ENCODE measurements at places on chromosomes 2 and 18.

- peak; percentile 54 for DNase-seq
Observed at GRCh38 chr2:8872821-8873432, 35.5 kb upstream of the KIDINS220 start.

DNA sequence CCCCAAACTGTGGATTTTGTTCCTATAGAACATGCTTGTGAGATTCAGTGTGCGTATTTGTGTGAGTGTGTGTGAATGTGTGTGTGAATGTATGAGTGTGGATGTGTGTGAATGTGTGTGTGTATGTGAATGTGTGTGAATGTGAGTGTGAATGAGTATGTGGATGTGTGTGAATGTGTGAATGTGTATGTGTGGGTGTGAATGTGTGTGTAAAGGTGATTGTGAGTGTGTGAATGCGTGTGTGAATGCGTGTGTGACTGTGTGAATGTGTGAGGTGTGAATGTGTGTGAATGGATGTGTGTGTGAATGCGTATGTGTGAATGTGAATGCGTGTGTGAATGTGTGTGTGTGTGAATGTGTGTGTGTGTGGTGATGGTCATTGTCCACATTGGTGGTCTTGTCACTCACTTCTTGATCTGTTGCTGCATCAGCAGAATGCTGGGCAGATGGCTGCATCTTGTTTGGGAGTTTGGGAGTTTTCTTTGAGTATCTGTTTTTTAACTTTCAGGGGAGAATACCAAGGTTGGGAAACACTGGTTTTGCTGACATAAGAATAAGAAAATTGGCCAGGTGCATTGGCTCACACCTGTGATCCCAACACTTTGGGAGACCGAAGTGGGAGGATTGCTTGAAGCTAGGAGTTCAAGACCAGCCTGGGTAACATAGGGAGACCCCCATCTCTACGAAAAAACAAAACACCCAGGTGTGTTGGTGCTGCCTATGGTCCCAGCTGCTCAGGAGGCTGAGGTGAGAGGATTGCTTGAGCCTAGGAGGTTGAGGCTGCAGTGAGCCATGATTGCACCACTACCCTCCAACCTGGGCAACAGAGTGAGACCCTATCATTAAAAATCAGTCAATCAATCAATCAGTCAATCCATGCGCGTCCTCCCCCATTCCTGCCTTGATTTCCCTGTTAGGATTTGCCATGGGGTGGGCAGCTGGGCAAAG lies 18.2 kb downstream of the AGAP1 start:
- no peak for DNase-seq

GRCh38 chr2:58435246-58435645 lies 194.1 kb upstream of the FANCL start:
- DNase-seq: no peak

- DNase-seq: no peak
Observed at GRCh38 chr2:65292461-65293011, 64.9 kb downstream of the ACTR2 start.

- DNase-seq: no peak
Observed at GRCh38 chr2:211822686-211823335, 715.8 kb downstream of the ERBB4 start.

DNA sequence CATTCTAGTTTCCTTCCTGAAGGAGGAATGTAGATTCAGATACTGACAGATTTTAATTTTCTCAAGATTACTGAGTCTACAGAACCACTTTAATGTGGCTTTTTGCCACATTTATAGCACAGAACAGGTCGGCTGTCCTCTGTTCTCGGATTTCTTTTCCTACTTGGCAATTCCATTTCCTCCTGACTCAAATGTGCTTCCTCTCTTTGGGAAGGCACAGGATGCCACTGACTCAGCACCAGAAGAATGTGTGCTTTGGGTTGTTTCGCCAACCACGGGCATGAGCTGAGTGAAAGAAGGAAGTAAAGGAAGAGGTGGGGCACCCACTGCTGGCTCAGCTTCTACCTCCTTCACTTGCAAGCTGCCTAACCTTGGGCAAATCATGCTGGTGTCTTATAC lies 970.6 kb upstream of the ACVR2A start:
- DNase-seq: no peak

- no peak for DNase-seq
Observed at GRCh38 chr2:118665784-118666529, 181.5 kb downstream of the EN1 start.

DNA sequence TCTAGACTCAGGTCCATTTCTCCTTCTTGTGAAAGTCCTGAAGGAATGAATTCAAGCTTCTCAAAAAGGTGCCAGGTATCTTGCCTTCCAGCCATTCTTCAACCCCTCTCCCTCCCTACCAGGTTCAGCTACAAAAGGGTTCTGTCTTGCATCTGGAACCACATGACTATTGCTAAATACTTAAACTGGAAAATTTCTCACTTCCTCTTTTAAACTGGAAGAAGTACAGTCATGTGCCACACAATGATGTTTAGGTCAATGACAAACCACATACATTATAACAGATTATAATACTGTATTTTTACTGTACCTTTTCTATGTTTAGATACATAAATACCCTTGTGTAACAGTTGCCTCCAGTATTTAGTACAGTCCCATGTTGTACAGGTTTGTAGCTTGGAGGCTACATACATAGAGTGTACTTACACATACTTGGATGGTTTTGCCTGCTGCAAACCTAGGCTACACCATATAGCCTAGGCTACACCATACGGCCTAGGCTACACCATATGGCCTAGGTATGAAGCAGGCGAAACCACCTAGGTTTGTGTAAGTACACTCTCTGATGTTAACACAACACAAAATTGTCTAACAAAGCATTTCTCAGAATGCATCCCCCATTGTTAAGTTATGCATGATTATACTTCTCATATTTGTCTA lies 142.0 kb upstream of the DNMT3A start:
- peak; percentile 89 for DNase-seq

DNA sequence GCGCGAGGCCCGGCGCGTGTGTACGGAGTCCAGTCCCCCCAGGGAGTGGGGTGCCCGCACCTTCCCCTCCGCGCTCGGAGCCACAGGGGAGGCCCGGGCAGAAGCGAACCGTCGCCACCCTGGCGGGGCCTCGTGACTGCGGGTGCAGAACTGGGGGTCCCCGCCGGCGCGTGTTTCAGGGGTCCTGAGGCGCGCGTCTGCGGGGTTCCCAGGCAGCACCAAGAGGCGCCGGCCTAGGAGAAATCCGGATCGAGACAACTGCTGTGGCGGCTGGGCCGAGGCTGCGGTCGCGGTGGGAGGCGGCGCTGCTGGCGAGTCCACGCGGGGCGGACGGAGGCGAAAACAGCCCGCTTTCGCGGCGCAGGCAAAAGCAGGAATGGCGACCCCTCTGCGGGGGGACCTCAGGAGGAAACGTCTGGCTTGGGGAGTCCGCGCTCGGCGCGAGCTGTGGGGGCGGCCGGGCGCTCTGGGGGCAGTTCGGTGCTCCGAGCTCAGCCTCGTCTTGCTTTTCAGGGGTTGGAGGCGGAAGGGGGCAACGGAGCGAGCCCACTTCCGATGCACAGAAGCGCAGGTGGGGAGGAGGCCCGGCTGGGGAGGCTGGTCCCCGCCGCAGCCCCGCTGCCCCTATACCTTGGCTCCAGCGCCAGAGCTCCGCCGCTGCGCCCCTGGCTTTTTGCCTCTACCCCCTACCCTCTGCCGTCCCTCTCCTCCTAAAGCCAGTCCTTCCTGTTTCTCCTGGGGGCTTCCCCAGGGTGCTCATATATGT lies 81.5 kb upstream of the LDLRAD4 start:
- DNase-seq: peak; percentile 14

GRCh38 chr2:99662761-99663341 lies 173.0 kb upstream of the REV1 start:
- DNase-seq: no peak

- no peak for DNase-seq
Observed at GRCh38 chr2:50004667-50005066, 850.4 kb upstream of the FSHR start.

- DNase-seq: no peak
Observed at GRCh38 chr18:1296237-1296636, 391.6 kb downstream of the ADCYAP1 start.

DNA sequence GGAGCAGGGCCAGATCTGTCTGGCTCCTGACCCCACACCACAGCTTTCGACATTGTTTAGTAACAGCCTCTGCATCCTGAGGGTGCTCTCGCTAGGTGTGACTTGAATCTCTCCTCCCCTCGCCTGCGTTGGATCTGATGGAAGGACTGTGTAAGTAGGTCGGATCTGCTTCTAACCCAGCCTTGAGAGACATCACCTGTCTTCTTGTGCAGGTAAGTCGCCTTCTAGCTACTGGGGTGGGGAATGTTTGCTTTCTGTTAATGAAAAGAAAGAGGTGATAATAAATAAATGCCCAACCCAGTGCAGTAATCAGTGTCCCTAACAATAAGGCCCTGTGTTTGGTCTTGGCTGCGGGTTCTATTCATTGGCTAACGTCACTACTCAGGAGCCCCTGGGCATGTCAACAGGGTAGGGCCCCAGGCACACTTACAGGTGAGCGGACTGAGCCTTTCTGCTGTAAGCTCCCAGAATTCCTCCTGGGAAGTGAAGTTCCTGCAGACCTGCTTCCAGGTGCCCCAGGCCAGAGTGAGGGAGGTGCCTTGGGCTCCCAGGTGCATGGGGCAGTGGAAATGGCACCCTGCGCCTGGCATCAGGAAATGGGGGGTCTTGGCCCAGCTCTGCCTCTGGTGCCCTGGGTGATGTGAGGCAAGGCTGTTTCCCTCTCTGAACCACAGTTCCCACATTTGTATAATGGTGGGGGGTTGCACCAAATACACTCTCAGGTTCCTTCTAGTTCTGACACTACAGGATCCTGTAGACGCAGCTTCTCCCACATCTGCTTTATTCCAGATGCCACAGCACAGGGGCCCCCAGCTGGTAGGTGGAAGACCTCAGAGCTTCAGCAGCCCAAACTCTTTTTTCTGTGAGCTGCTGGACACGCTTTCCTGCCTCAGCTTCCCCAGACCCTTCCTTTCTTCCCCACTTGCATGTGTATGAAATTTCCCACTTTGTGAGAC lies 11.2 kb upstream of the FOSL2 start:
- DNase-seq: no peak

GRCh38 chr2:68742626-68743415 lies 8.2 kb downstream of the ARHGAP25 start:
- DNase-seq: peak; percentile 49

DNA sequence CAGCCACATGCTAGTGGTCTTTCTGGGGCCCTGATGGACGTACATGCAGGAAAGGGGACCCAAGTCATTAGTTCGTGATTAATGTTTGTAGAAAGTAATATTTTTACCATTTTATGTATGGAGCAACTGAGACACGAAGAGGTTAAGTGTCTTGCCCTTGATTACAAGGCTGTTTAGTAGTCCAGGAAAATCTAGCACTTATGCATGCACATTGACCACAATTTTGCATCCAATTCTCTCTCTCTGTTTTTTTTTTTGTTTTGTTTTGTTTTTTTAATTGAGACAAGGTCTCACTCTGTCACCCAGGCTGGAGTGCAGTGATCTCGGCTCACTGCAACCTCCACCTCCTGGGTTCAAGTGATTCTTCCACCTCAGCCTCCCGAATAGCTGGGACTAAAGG lies 8.3 kb upstream of the GATA6 start:
- DNase-seq: no peak

DNA sequence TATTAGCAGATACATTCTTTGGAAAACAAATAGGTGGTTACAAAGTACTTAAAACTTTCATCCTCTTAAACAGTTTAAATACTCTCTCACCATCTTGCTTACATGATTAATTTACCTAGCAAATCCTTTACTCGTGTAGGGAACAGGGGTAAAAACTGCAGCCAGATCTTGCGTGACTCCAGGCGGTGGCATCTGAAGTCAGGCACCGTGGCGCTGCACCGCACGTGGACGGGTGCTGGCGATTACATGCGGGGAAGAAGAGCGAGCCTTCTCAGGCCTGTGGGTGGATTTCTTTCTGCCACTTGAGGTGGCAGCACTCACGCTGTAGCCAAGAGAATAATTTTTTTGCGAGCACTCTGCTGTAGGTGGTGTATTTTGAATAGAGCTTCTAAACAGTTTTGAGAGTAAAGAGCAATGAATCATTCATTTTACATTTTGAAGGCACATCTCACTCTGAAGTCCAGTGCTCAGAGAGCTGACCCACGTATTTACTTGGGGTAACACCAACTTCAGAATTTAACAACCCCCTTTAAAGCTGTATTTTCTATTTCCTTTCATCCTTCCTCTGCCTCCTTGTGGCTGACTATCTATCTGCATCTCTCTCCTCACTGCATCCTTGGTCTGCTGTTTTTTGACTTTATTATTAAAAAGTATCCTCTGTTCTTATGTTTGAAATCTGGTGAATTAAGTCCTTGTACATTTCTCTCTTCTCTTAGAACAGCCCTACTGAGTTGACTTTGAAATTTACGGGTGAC lies 68.9 kb downstream of the EPAS1 start:
- DNase-seq: no peak

- peak; percentile 26 for DNase-seq
Observed at GRCh38 chr2:183079139-183079775, 710 bp downstream of the DUSP19 start.

DNA sequence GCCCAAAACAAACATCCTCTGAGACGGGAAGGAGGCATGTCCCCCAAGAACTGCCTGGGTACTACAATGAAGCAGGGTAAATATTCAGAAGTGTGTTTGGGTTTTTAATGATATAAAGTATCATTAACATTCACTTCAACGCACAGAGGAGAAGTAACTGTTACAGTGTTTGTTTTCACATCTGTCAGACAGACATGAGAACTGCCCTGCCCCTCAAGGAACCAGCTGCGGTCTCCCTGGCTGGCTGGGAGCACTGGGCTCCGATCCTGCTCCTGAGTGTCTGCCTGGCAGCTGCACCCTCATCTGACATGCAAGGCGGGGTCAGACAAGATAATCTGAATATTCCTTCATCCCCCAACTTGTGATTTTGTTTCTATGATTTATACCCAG lies 75.6 kb downstream of the MBP start:
- peak; percentile 26 for DNase-seq

GRCh38 chr18:48819781-48820482 lies 130.8 kb downstream of the SMAD7 start:
- DNase-seq: no peak

- no peak for DNase-seq
Observed at GRCh38 chr2:11156396-11157075, 1.3 kb downstream of the SLC66A3 start.

DNA sequence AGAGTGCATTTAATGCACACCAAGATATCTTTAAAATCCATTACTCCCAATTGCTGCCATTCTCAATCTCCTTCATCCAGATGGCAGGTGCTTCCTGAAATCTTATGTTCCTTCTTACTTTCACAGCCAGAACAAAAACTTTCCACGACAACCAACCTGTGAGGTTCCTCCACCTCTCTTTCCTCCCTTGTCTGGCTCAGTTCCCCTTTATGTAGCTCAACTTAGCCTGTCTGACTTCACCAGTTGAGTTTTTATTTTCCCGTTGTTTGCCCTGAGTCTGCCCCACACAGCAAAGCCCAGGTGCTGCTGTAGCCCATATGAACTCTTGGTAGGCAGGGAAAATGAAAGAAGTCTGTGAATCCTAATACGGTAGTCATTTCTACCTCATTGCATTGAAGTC lies 112.5 kb downstream of the MREG start:
- no peak for DNase-seq

DNA sequence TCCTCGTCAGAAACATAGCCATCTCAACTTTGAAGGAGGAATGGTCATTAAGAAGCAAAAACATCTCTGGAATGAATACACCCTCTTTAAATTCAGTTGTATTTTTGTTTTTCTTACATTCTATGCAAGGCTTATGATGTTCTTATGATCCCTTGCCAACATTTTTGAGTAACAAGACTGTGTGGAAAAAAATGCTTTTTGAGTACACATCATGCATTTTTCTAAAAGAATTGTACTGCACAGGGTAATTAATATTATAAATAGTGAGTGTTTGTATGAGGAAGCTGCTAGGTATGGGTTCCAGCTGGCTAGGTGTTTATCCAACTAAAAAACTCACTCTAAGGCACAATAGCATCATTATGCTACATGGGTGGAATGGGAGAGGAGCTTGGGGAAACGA lies 59.0 kb upstream of the SPATS2L start:
- no peak for DNase-seq

GRCh38 chr2:57876313-57876712 lies 170.3 kb upstream of the VRK2 start:
- peak; percentile 13 for DNase-seq
